ENCODE measurements at places on chromosomes 2 and 18. TPM values are rescaled to one million over a fixed set of nuclear protein-coding genes. Genes with fewer than 3 reads are reported as not detected.
A peak's percentile ranks its signal among the peaks of the same experiment; 100 is the strongest.

DNA sequence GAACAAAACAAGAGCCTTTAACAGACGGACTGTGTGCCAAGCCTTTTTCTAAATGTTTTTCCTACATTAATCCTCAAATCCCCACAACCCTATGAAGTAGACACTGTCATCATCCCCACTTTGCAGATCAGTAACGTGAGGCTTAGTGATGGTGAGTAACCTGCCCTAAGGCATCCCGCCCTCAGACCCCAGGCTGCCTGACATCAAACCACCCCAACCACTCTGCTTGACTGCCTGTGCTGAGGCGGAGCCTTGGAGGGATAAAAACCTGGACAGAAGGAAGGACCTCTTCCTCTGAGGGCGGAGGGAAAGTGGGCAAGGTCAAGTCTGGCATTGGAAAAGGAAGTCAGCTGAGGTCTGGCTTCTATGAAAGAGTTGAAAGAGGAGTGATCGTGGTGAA lies 104.6 kb downstream of the SP3 start:
- H3K27ac ChIP-seq, result no peak overlapping the region
- no peaks in the 10 kb centered on the region for H3K36me3 ChIP-seq
- H3K4me1 ChIP-seq, result no peaks in the 10 kb centered on the region
- no peak for DNase-seq
- H3K4me3 ChIP-seq, result no peak overlapping the region

The NOL4 gene
- not detected for total RNA-seq

GRCh38 chr2:99816908-99817307 lies 325.5 kb downstream of the AFF3 start:
- H3K4me1 ChIP-seq, result no peaks in the 10 kb centered on the region
- no peak overlapping the region for H3K4me3 ChIP-seq
- DNase-seq, result no peak
- H3K27ac ChIP-seq, result no peak overlapping the region

GRCh38 chr2:124049136-124049535 lies 24.0 kb downstream of the CNTNAP5 start:
- H3K27ac ChIP-seq, result no peak overlapping the region
- no peak for DNase-seq
- H3K27me3 ChIP-seq, result no peaks in the 10 kb centered on the region
- no peak overlapping the region for H3K4me3 ChIP-seq

DNA sequence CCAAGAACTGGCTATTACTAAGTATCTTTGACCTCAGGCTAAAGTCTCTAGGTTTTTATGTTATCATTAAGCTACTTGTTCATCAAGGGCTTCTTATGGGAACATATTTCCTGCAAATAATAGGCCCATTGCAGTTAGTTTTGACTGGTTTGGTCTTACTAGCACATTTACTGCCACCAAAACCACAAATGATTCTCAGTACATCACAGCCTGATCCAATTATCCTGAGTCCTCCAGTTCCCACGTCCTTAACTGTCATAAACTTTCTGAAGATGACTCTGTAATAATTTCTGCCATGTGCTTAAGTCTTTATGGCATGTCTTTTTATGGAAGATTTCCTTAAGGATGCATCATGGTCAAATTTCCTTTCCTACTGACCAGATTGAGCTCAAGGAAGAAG lies 123.3 kb upstream of the TANK start:
- no peaks in the 10 kb centered on the region for H3K4me1 ChIP-seq
- no peak overlapping the region for H3K4me3 ChIP-seq
- H3K27me3 ChIP-seq, result no peaks in the 10 kb centered on the region
- no peak overlapping the region for H3K27ac ChIP-seq
- no peaks in the 10 kb centered on the region for H3K36me3 ChIP-seq
- no peak for DNase-seq

The OTOS gene
- not detected for total RNA-seq

DNA sequence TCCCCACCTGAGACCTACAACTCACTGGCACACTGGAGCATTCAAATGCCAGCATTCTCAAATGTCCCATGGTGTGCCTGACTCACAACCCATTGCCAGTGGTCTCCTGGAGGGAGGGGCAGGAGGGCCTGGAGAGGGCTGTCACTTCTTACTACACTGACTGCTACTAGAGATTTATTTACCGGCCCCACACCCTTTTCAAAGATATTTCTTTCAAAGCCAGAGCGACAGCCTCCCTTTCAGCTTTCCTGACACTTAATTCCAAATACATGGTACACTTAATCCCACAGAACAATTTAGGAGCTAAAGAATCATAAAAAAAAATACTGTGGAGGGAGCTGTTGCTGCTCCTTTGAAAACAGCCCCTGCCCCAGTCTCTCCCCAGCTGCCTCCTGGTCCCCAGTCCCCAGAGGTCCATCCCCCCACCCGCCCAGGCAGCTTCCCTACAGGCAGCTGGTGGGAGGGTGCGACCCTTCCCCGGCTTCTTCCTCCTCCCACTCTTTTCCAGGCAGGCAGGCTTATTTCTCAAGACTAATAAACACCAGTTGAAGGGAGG lies 129.1 kb upstream of the SMAD2 start:
- no peak for DNase-seq
- H3K36me3 ChIP-seq, result no peaks in the 10 kb centered on the region
- no peaks in the 10 kb centered on the region for H3K27me3 ChIP-seq
- no peaks in the 10 kb centered on the region for H3K4me1 ChIP-seq

The HRH4 gene
- under 0.01 TPM for total RNA-seq

GRCh38 chr2:172103471-172104272 lies 972 bp upstream of the DLX2 start:
- no peak overlapping the region for H3K27ac ChIP-seq
- H3K4me3 ChIP-seq, result no peak overlapping the region
- H3K27me3 ChIP-seq, result peaks cover 8% of the 10 kb centered on the region
- H3K4me1 ChIP-seq, result peaks cover 5% of the 10 kb centered on the region
- no peaks in the 10 kb centered on the region for H3K36me3 ChIP-seq

The TRPM8 gene
- under 0.01 TPM for total RNA-seq

The LYG1 gene
- total RNA-seq, result 0.50 TPM

- DNase-seq, result no peak
- no peak overlapping the region for H3K4me3 ChIP-seq
- H3K36me3 ChIP-seq, result no peaks in the 10 kb centered on the region
- no peak overlapping the region for H3K27ac ChIP-seq
These were observed 44.7 kb downstream of the DHRS9 start for GRCh38 chr2:169114056-169114455.

DNA sequence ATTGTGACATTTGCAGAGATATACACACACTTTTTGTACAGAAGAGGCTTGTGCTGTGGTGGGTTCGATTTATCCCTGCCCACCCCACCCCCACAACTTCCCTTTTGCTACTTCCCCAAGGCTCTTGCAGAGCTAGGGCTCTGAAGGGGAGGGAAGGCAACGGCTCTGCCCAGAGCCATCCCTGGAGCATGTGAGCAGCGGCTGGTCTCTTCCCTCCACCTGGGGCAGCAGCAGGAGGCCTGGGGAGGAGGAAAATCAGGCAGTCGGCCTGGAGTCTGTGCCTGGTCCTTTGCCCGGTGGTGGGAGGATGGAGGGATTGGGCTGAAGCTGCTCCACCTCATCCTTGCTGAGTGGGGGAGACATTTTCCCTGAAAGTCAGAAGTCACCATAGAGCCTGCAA lies 40.0 kb downstream of the STEAP3 start:
- peaks cover 3% of the 10 kb centered on the region for H3K4me1 ChIP-seq
- DNase-seq, result no peak
- H3K27ac ChIP-seq, result no peak overlapping the region

- H3K36me3 ChIP-seq, result no peaks in the 10 kb centered on the region
- peak overlapping the region; percentile 6 for H3K4me3 ChIP-seq
- H3K27me3 ChIP-seq, result peaks cover 9% of the 10 kb centered on the region
- no peak overlapping the region for H3K27ac ChIP-seq
- H3K4me1 ChIP-seq, result peaks cover 2% of the 10 kb centered on the region
These were observed 114.0 kb downstream of the FAM210A start for GRCh38 chr18:13612196-13612997.

The EFHD1 gene
- total RNA-seq, result not detected

The DSC2 gene
- total RNA-seq, result under 0.01 TPM

- H3K4me1 ChIP-seq, result peaks cover 16% of the 10 kb centered on the region
- DNase-seq, result peak; percentile 96
- no peaks in the 10 kb centered on the region for H3K36me3 ChIP-seq
- H3K27me3 ChIP-seq, result no peaks in the 10 kb centered on the region
These were observed 95.7 kb upstream of the SLC39A10 start for GRCh38 chr2:195561116-195561921.

- H3K36me3 ChIP-seq, result no peaks in the 10 kb centered on the region
- DNase-seq, result peak; percentile 16
- H3K27ac ChIP-seq, result no peak overlapping the region
- no peaks in the 10 kb centered on the region for H3K27me3 ChIP-seq
- H3K4me1 ChIP-seq, result peaks cover 14% of the 10 kb centered on the region
These were observed 37.8 kb upstream of the IKZF2 start for GRCh38 chr2:213189001-213189899.

The ZNF804A gene
- total RNA-seq, result 3.0 TPM

DNA sequence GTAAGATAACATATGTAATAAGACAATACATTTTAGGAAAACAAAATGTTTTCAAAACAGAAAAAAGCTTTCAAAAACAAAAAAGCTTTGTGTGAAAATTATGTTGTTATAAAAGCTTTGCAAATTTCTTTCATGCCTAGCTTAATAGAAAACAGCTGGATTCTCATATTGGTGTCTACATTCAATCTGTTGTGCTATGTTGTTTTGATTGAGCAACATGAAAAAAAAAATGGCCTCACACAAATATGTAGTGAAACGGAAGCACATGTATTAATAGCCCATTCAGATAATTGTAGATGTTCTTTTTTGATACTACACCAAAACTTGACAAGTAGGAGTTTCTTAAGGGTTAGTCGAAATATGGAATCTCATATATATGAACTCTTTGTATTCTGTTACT lies 197.5 kb downstream of the ZEB2 start:
- H3K4me1 ChIP-seq, result peaks cover 5% of the 10 kb centered on the region
- no peaks in the 10 kb centered on the region for H3K36me3 ChIP-seq
- no peak overlapping the region for H3K4me3 ChIP-seq

GRCh38 chr18:25604894-25605597 lies 253.1 kb upstream of the ZNF521 start:
- peaks cover 5% of the 10 kb centered on the region for H3K27me3 ChIP-seq
- no peaks in the 10 kb centered on the region for H3K4me1 ChIP-seq
- no peak overlapping the region for H3K4me3 ChIP-seq
- no peaks in the 10 kb centered on the region for H3K36me3 ChIP-seq

The ALPG gene
- not detected for total RNA-seq

- H3K27me3 ChIP-seq, result no peaks in the 10 kb centered on the region
- H3K36me3 ChIP-seq, result no peaks in the 10 kb centered on the region
- no peak overlapping the region for H3K27ac ChIP-seq
- H3K4me1 ChIP-seq, result no peaks in the 10 kb centered on the region
- no peak overlapping the region for H3K4me3 ChIP-seq
- no peak for DNase-seq
These were observed 78.0 kb downstream of the CYRIA start for GRCh38 chr2:16587601-16588000.

- no peak overlapping the region for H3K4me3 ChIP-seq
- H3K36me3 ChIP-seq, result no peaks in the 10 kb centered on the region
- peak; percentile 81 for DNase-seq
- H3K27ac ChIP-seq, result no peak overlapping the region
- no peaks in the 10 kb centered on the region for H3K27me3 ChIP-seq
These were observed 184.3 kb downstream of the SH3BP4 start for GRCh38 chr2:235135990-235136561.

DNA sequence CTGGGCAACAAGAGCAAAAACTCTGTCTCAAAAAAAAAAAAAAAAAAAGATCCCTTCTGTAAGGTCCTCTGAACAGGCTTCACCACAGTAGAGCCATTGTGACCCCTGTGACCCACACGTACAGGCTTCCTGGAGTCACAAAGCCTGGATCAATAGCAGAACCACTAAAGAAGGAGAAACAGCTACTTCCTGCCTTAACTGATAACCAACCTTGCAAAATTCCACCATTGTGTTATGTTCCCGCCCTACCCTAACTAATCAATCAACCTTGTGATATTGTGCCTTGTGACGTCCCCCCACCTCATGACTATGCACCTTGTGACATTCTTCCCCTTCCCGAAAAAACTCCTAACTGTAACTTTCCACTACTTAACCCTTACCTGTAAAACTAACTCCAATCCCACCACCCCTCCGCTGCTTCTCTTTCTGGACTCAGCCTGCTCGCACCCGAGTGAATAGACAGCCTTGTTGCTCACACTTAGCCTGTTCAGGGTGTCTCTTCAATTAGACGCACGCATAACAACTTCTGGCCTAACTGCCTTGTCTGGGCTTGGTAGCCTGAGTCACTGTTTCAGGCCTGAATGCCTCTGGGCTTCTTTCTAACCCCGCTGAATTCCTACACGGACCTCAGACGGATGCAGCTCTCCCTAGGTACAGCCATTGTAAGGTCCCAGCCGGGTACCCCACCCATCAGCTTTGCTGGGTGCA lies 13.9 kb downstream of the SCYGR8 start:
- peak; percentile 56 for DNase-seq
- H3K4me1 ChIP-seq, result no peaks in the 10 kb centered on the region
- no peak overlapping the region for H3K27ac ChIP-seq
- no peak overlapping the region for H3K4me3 ChIP-seq
- H3K36me3 ChIP-seq, result no peaks in the 10 kb centered on the region

The CNDP1 gene
- not detected for total RNA-seq

- no peak overlapping the region for H3K27ac ChIP-seq
- peaks cover 3% of the 10 kb centered on the region for H3K27me3 ChIP-seq
- no peaks in the 10 kb centered on the region for H3K4me1 ChIP-seq
- no peak for DNase-seq
These were observed 18.6 kb upstream of the KCNG2 start for GRCh38 chr18:79779021-79779699.

GRCh38 chr18:49609256-49610021 lies 47.6 kb downstream of the LIPG start:
- H3K36me3 ChIP-seq, result no peaks in the 10 kb centered on the region
- H3K27ac ChIP-seq, result no peak overlapping the region
- H3K27me3 ChIP-seq, result peaks cover 4% of the 10 kb centered on the region
- no peak overlapping the region for H3K4me3 ChIP-seq
- H3K4me1 ChIP-seq, result no peaks in the 10 kb centered on the region

GRCh38 chr2:106192752-106193689 lies 1.1 kb downstream of the UXS1 start:
- no peaks in the 10 kb centered on the region for H3K27me3 ChIP-seq
- H3K27ac ChIP-seq, result peak overlapping the region; percentile 57
- H3K4me3 ChIP-seq, result peak overlapping the region; percentile 80

- H3K4me1 ChIP-seq, result peaks cover 6% of the 10 kb centered on the region
- H3K27me3 ChIP-seq, result no peaks in the 10 kb centered on the region
- H3K4me3 ChIP-seq, result no peak overlapping the region
- DNase-seq, result no peak
- no peak overlapping the region for H3K27ac ChIP-seq
These were observed 20.0 kb downstream of the ZNF532 start for GRCh38 chr18:58884680-58885079.

The MAP3K2 gene
- 30.1 TPM for total RNA-seq

- no peak overlapping the region for H3K27ac ChIP-seq
- DNase-seq, result no peak
These were observed 4.5 kb downstream of the HAAO start for GRCh38 chr2:42787788-42788477.

- no peak overlapping the region for H3K27ac ChIP-seq
- peaks cover 12% of the 10 kb centered on the region for H3K36me3 ChIP-seq
- H3K4me1 ChIP-seq, result peaks cover 16% of the 10 kb centered on the region
- no peak for DNase-seq
These were observed 177.0 kb downstream of the CTIF start for GRCh38 chr18:48715711-48716361.

The KATNAL2 gene
- 4.6 TPM for total RNA-seq

The SH3BP4 gene
- total RNA-seq, result 74.8 TPM

The CDK15 gene
- 1.3 TPM for total RNA-seq

The MIB1 gene
- 49.8 TPM for total RNA-seq

The SLC38A11 gene
- 0.50 TPM for total RNA-seq

The CHRNG gene
- not detected for total RNA-seq

The POTEC gene
- total RNA-seq, result not detected

All from fibroblast of lung (primary cell).